Natural killer cell treated with Interleukin-12 subunit alpha and Interleukin-12 subunit beta and Interleukin-15 and Interleukin-18, amount 100 ng/mL, for 72 hours (primary cell): ENCODE measurements at places on chromosomes 2 and 18. TPM values are rescaled to one million over a fixed set of nuclear protein-coding genes. Genes with fewer than 3 reads are reported as not detected.

The RAB17 gene
- total RNA-seq, result not detected

DNA sequence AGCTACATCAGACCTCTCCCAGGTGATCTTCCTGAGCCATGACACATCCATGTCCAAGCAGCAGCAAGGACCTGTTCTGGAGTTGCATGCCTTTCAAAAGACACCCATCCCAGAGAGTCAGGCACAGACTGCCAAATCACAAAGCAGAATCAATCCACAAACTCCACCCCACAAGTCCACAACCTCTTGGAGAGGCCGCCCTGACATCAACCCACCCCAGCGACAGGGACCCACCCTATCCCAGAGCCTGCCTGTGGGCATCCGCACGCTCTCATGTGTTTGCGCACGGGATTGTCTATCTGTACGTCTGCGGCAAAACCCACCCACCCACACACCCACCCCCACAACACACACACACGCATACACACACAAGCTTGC, 11.9 kb downstream of the SMAD7 start:
- no peak for DNase-seq

DNA sequence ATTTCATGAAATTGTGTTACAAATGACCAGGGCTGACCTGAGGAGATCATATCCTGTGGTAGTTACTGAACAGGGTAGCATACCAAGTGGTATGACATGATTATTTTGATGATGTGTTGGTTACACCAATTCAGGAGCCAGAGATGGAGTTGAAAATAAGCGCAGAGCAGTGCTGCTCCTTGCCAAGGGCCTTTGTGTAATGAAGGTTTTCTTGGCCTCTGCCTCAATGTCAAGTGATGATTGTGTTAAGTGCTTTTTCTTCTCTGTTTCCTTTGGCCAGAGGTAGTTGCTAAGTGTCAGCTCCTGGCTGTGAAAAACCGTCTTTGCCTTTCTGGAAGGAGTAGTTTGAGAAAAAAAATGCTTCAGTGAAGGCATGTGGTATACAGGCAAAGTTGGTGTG, 131.2 kb downstream of the CERS6 start:
- no peak for DNase-seq

DNA sequence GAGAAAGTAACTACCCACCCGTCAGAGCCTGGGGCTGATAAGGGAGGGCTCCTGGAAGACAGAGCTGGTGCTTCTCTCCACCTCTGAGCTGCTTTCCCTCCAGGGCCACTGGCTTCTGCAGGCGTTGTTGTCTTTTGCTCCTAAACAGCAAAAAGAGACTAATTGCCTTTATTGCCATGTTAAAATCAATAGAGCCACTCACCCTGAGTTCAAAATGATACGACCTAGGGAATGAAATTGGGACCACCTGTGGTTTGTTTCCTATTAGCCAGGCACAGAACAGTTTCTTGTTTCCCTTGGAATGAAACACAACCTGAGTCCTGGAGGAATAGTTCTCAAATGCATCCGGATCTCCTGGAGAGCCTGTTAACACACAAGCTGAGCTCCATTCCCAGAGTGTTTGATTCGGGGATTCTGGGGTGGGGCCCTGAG, 45.8 kb downstream of the TCF7L1 start:
- no peak for DNase-seq

DNA sequence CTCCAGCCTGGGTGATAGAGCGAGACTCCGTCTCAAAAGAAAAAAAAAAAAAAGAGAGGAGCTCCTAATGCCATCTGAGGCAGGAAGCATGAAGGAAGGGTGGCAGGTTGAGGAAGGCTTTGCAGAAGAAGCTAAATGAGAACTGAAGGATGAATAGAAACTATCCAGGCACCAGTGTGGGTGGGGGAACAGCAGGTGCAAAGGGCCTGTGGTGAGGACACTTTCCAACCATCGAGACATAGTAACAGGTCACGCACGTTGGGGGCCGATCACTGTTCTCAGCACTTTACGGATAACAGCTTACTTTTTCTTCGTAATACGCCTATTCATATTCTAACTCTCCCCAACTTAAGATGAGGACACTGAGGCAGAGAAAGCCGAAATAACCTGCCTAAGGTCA, 58.4 kb downstream of the NGEF start:
- no peak for DNase-seq

DNA sequence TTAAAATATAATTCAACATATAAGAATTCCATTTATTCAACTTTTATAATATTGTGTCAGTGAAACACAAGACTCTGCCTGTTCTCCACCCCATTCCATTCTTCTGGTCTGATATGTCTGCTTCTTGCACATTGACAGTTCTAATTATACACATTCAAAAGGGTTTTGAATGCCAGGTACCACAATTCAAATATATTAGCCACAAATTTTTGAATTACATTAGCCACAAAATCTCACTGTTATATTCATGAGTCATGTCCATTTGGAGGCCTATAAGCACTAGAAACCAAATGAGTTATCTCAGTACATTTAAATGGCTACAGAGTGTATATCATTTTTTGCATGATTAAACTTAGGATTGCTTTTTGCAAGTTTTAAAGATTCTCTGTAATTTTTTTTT, 72.1 kb downstream of the CCDC150 start:
- no peak for DNase-seq

DNA sequence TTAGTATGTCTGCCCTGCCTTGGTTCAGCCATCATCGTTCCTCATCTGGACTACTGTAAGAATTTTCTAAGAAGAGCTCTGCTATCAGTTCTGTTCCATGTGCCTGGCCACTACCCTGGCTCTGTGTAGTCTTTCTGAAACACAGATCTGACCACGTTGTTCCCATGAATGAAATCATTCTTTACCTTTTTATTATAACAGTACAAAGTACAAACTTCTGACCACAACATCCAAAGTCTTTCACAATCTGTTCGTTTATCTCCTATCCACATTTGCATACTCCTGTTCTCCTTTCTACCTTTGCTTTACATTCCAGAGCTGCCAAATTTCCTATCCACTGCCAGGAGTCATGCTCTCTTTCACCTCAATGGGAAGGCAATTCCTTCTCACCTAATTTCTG, 284.6 kb upstream of the LRP1B start:
- DNase-seq, result no peak

DNA sequence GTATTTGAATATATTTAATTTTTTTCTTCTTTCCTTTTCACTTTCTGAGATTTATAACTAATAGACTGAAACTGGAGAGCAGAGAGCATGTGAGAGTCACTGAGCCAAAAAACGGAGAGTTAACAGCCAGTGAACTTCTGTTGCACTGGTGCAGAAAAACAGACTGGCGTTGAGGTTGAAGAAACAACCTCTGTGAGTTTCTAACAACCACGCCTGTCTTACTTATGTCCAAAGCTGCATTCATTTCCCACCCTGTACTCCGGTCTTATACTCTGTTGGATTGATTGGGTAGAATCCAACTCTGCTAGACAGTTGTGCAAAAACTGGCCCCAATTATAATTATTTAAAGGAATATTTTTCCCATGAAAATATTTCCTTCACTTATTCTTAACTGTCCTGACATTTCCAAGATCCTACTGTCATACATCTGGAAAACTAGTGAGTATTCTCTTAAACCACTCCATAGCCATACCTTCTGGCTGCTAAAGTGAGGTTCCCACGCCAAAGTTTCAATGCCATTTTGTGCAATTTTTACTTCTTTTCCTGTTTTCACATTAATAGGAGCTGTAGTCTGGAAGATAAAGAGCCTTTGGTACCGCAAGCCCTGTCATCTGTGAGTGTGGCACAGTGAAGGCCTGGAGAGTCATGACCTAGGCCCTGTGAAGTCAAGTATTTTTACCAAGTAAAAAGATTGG, 9.4 kb downstream of the CYP1B1 start:
- no peak for DNase-seq

The CD8B2 gene
- 0.10 TPM for total RNA-seq

GRCh38 chr2:46982351-46983064, 66.9 kb upstream of the MCFD2 start:
- DNase-seq, result no peak

GRCh38 chr18:35122586-35123224, 81.5 kb downstream of the MAPRE2 start:
- DNase-seq, result no peak

The VWC2L gene
- total RNA-seq, result not detected

The REEP1 gene
- total RNA-seq, result not detected

DNA sequence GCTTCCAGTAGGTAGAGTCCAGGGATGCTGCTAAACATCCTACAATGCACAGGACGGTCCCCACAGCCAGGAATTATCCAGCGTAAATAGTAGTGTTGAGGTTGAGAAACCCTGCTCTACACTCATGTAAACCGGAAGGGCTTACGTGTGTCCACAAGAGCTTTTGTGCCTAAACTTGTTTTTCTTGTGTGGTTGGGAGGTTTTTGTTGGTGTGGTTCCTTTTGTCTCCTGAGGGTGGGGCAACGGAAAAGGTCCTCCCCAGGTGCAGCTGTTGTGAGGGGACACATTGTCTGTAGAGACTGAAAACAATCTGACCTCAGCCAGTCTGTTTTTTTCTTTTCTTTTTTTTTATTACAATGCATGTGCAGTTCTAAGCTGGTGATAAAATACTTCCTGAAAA, 72.7 kb upstream of the MGAT5 start:
- DNase-seq, result no peak

DNA sequence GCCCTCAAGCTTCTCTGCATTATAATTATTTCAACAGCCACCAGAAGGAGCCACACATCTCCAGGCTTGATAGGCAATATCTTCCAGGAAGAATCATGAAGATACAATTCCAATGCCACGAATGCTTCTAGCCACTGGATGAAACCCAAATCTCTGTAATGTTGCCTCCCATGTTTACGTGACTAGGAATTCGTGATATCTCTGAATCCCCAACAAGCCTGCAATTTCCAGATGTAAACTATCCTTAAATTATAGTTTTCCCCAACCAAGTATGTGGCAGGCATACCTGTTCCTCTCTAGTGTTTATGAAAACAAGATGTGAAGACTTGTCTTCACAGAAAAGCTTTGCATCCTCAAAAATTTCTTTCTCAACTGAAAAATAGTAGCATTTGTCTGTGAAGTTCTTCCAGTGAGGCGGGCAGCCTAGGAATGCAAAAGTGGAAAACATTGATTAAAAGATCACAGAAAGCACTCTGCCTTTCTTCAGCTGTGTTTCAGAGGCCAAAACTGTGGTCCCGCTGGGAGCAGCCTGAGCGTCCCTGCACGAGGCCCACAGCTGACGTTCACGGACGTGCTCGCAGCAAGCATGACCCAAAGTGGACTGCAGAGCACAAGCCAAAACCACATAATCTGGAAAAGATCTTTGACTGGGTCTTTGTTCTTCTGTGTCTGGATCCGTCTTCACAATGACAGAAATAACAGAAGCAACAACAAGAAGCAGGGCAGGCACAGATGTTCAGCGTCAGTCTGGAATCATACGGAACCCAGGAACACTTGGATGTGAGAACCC, 65.1 kb upstream of the THOC1 start:
- no peak for DNase-seq

DNA sequence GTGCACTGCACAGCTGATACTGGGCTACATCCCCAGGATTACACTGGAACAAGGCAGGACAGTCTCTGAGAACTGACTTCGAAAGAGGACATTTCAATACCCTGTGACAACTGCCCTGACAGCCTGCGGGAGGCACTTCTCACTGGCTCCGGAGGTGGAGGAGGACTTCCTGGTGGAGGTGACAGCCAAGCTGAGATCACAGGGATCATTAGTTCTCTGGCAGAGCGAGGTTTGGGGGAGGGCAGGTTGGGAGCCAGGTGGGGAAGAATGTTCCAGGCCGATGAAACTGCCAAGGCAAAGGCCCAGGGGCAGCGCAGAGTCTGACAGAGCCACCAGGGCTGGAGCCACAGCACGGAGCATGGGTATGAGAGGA, 28.0 kb upstream of the NPAS2 start:
- DNase-seq, result no peak

DNA sequence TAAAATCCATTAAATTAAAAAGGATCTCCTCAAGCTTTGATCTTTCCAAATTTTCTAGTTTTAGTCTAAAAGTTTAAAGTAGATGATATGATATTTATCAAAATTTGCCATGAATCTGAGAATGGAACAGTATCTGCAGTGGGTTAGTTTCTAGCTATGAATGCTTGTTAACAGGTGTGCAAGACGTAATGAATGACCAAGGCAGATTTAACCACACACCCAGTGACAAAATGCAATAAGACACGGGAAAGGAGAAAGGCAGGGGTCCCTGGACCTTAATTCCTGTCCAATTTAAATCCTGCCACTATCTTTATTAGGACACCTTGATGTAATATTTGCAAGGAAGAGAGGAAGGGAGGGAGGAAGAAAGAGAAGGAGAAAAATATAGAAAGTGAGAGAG, 30.5 kb upstream of the PEX13 start:
- no peak for DNase-seq

DNA sequence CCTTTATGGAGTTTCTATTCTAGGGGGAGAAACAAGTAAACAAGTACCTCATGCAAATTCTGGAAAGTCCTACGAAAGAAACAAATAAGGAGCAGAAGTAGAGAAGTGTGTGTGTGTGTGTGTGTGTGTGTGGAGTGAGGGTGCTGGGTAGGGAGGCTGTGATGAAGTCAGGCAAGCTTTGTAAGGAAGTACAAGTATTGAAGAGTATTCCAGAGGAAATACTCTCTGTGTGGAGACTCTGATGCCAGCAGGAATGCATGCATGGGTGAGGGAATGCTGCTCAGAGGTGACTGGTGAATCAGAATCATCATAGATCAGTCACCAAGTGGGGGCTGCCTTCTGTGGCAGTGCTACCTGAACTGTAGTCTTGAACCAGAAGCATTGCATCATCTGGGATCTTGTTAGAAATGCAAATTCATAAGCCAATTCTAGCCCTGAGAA, 34.5 kb downstream of the SLC4A3 start:
- no peak for DNase-seq

DNA sequence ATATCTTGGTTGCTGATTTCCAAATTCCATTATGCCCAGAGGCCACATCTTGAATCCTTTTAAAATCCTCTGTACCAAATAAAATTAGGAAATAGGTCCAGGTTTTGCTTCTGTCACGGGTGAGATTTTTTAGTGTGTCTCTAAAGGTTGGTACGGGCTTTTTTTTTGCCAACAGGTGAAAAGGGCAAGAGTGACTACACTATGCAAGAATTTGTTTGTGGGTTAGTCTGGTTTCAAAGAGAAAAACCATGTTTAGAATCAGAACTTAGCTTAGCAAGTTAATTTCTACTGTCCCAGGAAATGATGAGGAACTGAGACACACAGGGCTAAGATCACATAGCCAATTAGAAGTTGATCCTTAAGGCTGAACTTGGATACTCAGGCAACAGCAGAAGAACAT, 41.7 kb downstream of the POLR1A start:
- no peak for DNase-seq

The STPG4 gene
- total RNA-seq, result 0.29 TPM
